Activated T-cell treated with anti-CD3 and anti-CD28 coated beads for 4 hours (primary cell): ENCODE measurements at places on chromosomes 5 and 9.

DNA sequence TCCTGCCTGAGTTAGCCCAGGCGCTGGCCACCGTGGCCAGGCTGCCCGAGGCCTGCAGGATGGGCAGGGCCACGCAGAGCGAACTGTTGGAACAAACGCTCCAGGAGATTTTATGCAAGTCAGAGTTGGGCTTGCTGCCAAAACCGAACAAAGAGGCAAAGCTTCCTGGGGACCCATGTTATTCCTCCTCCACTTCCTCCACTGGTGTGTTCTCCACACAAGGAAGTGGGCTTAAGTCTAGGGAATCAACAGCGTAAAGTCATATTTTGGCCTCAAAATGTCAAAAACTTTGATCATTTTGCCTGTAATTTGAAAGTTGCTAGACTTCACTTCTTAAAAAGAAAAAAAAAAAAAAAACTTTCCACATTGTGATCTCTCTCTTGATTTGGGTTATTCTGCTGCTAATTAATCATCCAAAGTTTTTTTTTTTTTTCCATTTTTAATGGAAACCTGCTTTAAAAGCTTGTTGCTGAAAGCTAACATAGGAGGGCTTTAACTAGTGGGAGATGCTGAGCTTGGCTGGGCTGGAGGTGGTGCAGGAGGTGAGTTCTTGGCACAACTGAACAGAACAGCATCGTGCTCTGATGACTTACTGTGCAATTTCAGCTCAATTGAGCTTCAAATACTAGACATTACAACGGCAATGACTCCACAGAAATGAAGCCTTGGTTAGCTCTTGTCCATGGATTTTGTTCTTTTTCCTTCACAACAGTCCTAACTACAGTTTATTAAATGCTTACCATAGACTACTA is 73.0 kb downstream of the PTPDC1 start:
- DNase-seq, result no peak

DNA sequence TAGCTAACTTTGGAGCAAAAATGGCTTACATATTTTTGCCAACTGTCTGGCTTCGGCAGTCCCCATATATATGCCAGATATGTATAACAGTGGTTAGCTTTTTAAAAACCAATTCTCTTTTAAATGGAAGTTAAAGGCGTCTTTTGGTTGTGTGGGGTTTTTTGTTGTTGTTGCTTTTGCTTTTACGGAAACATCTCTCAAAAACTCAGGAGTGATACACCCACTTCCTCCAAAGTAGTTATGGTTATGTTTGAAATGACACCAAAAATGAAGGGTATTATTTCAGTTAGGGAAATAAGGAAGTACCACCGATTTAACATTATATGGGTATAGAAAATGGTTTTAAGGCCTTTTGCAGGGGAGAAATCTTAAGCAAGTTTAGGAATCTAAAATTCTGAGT is 2.3 kb downstream of the CNOT8 start:
- DNase-seq, result no peak

GRCh38 chr5:40524677-40525076 is 155.0 kb upstream of the PTGER4 start:
- DNase-seq, result no peak

- DNase-seq, result no peak
Measured at GRCh38 chr9:114235033-114235661, 79.8 kb downstream of the COL27A1 start.

GRCh38 chr5:116788851-116789403 is 214.3 kb upstream of the SEMA6A start:
- no peak for DNase-seq

DNA sequence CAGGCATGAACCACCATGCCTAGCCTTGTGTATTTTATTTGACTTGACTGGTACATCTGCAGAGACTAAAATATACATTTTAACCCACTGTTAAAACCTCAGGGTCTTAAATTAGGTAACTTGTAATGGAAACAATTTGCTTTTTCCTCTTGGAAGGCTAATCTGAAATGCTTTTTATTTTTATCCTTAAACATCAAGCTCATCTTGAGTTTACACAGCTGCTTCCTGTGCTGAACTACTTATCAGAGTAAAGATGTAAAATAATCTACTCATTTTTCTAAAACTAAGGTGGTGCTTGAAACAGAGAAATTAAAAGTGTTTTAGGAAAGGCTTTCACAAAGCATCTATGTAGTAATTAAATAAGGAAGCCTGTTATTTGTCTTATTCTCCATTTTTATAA is 144.1 kb downstream of the ENTREP1 start:
- DNase-seq, result no peak

DNA sequence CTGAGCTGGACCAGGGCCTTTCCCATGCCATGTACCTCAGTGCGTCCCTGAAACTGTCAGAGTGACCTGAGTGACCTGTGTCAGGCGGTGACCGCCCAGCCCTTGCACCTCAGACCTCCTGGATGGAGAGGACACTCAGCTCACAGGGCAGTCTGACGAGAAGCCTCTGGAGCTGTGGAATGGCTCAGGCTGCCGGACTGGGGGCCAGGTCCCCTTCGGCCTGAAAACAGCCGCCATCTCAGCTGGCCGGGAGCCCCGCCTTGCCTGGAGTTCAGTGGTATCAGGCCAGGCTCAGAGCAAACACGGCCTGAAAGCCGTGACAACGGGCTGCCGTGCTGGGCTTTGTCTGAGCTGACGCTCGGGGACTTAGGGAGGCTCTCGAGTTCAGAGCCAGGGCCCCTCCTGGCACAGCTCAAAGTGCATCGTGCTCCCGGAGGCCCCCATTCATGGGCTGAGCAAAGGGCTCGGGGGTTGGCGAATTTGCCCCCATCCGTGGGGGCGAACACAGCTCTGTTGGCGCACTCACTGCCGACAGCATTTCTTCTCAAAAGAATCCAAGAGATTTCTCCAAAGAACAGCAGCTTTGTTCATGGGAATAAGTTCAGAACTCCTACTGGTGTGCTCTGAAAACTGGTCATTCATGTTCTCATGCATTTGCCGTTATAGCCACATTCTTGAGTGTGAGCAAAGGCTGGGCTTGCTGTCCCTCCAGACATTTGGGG is 8.4 kb upstream of the SLC9A3 start:
- no peak for DNase-seq

- no peak for DNase-seq
Measured at GRCh38 chr9:129290606-129291005, 112.5 kb upstream of the IER5L start.

DNA sequence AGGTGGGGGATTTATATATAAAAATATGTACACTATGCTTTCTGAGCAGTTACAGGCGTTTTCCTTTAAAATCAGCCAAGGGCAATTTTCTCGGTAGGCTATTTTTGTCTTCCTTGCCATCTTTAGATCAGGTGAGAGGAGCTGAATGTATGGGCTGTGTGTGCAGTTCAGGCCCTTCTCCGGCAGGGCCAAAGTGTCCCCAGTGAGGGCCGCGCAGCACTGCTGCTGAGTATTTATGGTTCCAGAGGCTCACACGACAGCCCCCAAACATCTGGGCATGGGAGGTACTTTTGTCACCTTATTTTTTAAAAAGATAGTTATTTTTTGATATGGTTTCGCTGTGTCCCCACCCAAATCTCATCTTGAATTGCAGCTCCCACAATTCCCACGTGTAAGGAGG is 11.5 kb downstream of the GFPT2 start:
- no peak for DNase-seq

DNA sequence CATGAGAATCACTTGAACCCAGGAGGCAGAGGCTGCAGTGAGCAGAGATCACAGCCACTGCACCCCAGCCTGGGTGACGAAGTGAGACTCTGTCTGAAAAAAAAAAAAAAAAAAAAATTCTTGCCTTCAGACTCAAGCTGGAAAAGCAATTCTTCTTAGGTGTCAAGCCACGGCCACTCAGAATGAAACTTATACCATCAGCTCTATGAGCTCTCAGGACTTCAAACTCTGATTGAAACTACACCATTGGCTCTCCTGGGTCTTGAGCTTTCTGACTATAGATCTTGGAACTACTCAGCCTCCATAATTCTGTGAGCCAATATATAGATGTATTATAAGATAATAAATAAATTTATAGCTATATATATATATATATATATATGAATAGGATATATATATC is 12.9 kb upstream of the FGF10 start:
- DNase-seq, result no peak

GRCh38 chr5:14864181-14864812 is 7.3 kb downstream of the ANKH start:
- no peak for DNase-seq

- no peak for DNase-seq
Measured at GRCh38 chr9:129102791-129103594, 7.6 kb downstream of the CRAT start.

DNA sequence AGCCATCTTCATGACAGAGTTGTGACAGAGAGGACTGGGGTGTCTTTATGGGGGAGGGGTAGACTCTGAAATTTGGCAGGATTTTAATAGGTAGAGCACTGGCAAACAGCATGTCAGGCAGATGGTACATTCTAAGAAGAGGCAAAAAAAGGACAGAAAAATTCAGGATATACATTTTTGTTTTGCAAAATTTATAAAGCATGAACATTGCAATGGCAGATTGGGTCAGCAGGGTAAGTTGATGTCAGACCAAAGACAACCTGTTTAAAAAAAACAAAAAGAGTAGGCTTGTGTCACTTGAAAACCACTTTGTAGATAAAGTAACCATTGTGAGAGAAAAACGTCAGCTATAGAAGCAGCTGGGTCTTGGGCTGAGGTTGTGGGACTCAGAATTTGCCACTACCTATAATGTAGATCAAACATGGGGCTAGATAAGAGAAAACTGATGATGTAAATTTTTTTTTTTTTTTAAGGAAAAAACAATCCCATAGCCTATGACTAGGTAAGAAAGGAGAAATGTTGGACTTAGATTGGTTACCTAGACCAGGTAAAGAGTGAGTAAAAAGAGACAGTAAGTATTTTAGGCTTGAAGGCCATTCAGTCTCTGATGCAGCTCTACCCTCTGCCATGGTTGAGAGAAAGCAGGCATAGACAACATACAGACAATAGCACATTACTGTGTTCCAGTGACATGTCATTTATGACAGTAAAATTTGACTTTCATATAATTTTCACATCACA is 8.3 kb downstream of the CAMK4 start:
- no peak for DNase-seq

- no peak for DNase-seq
Measured at GRCh38 chr5:95786821-95787418, 35.6 kb downstream of the GLRX start.

- DNase-seq, result no peak
Measured at GRCh38 chr9:77946969-77947620, 84.5 kb downstream of the GNAQ start.

DNA sequence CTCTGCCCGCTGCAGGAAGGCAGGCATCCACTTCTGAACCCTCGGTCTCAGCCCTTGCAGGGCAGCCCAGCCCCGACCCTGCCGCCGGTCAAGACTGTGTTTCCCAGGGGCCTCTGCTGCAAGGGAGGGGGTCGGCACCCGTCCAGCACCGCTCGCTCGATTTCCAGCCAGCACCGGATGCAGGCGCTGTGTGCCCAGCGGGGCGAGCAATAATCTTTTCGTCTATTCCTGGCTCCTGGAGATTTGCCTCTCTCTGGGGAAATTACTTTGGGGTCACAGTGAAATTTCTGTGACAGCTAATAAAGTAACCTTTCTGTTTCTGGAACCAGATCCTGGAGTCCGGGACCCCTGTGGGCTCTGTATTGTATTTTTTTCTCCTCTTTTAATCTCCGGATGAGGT is 155.3 kb downstream of the COL23A1 start:
- DNase-seq, result no peak

DNA sequence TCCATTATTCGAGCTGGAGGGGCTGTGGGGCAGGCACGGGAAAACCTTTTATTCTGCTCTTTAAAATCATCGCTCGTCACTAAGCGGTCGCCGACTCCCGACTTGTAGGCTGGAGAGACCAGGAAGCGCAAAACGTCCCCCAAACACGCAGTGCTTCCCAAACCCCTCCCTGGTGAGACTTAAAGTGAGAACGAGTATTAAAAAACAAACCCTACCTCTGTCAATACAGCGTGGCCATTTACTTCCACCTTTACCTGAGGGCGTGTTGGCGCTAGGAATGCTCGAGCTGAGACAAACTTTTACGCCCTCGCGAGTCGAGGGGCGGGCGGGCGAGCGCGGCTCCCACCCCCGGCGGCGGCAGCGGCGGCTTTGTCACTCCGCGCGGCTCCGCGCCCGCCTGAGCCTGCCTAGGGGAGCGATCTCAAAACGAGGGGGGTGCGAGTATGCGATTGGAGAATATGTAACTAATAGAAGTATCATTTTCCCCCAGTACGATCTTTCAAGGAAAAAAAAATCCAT is at the start of gene NR2F1-AS1:
NR2F1-AS1 (minus strand) TSS at position 293 of the 519 bp plus-strand sequence.
- DNase-seq, result peak; percentile 22

GRCh38 chr5:44022622-44023021 is 366.6 kb downstream of the FGF10 start:
- no peak for DNase-seq

- no peak for DNase-seq
Measured at GRCh38 chr9:108363311-108363710, 492.5 kb downstream of the ACTL7B start.

DNA sequence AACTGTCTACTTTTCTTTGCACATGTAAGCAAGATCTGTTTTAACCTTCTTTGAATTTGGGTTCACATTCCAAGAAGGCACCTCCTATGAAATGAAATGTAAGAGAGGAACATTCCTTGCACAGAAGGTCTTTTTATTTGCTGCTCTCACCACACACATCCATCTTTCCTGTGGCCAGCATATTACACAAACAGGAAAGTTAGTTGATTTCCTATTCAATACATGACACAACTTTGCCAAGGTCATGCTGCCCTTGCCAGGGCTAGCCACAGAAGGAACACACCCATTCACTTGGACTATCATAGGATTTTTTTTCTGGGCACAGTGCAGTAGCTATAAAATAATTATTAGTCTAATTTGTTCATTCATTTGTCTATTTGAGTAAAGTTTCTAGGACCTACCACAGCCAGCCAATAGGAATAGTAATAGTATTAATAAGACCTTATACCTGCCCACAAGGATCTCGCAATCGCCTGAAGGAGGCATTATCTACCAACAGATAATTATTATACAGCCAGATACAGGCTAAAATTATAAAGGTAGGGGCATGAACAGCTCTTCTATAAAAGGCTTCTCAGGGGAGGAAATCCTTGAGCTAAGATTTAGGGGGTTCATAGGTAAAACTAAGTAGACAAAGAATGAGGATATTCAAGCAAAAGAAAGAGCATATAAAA is 78.1 kb upstream of the NREP start:
- DNase-seq, result no peak

DNA sequence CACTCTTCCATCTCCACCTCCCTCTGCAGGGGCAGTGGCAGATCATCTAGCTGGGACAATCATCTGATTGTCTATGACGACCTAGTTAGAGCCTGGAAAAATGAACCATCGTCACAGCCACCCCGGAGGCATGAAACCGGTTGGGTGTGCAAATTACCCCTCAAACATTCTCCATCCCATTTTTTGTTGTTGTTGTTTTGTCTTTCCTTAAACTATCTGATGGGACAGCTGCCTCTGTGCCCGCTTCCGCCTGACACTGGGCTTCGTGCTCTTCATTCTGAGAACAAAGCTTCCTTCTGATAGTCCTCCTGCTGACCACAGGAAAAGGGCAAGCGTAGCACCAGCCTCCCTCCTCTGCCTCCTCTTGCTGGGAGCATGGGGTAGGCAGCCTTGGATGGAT is 7.0 kb upstream of the NDST1 start:
- DNase-seq, result no peak
